ENCODE measurements at places on chromosomes 5 and 9.

DNA sequence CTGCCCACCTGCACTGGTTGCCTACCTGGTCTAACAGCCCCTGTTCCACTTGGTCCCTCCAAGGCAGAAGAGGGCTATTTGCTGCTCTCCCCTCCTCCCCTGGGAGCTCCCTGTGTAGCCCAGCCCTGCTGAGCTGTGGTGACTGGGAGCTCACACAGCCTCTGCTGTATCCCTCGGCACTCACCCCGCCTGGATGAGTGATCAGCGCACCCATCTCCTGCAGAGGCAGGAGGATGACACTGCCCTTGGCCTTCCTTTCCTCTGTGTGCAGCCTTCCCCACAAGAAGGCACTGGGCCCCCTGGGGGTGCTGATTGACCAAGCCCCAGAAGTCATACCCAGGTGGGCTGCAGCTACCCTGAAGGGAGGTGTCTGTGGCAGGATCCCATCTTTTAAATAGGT lies 134.2 kb downstream of the ADAMTS2 start:
- no peak for DNase-seq

GRCh38 chr5:34687269-34688011 lies 31.3 kb downstream of the RAI14 start:
- no peak for DNase-seq

- no peak for DNase-seq
Observed at GRCh38 chr5:143691945-143692290, 120.0 kb upstream of the HMHB1 start.

DNA sequence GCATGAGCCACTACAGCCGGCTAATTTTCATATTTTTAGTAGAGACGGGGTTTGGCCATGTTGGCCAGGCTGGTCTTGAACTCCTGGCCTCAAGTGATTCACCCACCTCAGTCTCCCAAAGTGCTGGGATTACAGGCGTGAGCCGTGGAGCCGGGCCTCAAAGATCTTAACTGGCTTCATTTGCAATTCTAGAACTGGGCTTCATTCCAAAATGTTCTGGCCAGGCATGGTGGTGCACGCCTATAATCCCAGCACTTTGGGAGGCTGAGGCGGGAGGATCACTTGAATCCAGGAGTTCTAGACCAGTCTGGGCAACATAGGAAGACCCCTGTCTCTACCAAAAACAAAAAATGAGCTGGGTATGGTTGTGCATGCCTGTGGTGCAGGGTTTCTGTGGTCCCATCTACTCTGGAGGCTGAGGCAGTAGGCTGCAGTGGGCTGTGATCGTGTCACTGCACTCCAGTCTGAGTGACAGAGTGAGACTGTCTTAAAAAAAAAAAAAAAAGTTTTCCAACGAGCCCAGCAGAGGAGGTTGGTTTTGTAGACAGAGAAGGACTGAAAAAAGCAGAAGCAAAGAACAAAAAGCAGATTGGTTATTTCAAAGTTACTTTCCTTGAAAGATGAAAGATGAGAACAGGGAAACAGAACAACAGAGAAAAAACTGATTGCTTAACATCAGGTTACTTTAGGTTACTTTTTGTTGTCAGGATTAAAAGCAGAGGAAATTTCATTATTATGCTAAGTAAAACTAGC lies 78.2 kb downstream of the ANKRD55 start:
- no peak for DNase-seq

DNA sequence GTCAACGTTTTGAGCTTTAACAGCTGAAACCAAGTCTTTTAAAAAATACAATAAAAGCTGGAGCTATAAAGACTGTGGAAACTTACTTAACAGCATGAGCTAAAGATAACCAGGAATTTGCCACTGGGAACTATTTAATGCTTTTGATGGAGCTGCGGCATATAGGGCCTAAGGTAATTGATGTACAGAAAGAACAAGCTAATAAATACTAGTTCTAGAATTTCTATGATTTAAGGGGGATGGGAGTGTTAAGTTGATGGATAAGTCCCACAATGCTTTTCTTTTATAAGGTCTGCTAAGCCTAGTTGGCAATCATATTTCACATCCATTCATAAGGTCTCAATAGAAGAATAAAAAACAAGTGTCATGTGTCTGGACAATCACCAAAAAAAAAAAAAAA lies 334.0 kb upstream of the DMAC1 start:
- DNase-seq: no peak

DNA sequence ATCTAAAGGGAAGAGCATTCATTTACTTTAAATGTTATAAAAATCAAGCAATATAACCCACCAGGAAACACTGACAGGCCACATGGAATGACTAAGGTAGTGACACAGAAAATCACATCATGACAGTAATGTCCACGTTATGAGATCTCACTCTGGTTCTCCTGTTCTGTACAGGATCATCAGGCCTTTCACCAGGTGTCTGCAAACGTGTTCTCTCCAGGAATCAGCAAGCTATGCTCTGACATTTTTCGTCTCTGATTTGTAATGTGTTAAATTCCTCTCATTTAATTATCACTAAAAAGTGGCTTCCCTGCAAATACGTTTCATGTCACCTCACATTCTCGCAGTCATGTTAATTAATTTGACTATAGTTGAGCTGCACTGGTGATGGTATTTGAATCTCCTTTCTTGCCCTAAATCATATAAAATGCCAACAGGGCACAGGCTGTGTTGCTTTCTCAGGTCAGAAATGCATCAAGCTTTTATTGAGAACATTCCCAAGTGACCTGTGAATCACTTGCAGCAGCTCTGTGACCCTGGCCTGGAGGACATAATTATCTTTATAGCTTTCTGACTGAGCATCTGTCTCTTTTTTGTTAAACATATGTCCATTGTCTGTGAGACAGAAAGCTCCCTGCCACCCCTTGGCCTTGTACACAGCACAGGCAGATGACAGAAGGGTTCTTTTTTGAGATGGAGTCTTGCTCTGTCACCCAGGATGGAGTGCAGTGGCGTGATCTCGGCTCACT lies 196.2 kb downstream of the DIRAS2 start:
- DNase-seq: no peak

- DNase-seq: peak; percentile 29
Observed at GRCh38 chr5:79133657-79134451, 22.2 kb downstream of the BHMT start.

DNA sequence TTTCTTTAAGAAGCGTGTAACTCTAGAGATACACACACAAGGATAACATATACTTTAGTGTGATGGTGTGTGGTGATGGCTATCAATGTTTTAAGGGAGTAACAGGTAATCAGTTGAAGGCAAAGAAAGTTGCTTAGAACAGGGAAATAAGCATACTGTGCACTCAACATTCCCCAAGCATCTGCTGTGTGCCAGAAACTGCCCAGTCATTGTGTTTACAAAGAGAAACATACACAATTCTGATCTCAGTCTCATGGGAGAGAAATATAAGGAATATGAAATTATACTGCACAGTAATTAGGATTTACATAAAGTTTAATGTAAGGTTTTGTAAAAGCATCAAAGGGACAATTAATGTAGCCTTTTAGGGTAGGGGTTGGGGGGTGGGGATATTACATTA lies 224.1 kb upstream of the TYRP1 start:
- no peak for DNase-seq

GRCh38 chr9:22030101-22030598 lies 21.0 kb upstream of the CDKN2B start:
- no peak for DNase-seq

DNA sequence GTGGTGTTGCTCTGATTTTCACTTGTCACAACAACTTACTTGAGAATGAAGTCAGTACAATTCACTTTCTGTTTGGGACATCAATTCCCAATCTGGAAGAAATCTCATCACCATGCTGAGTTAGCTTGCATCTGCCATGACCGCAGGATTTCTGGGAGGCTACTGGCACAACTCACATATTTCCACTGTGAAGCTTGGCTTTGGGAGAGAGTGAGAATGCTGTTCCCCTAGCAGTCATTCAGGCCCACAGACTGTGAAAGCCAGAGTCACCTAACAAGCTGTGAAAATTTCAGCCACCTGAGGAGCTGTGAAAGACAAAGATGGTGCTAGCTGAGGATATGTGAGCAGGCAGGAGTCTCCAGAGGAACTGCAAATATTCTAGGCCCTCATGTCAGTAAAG lies 365.2 kb upstream of the TUSC1 start:
- DNase-seq: no peak

GRCh38 chr5:176342766-176343458 lies 18.7 kb downstream of the KIAA1191 start:
- DNase-seq: no peak

GRCh38 chr9:82558346-82558745 lies 504.6 kb downstream of the RASEF start:
- DNase-seq: no peak

GRCh38 chr5:157571357-157571827 lies 4.2 kb downstream of the ADAM19 start:
- DNase-seq: no peak

DNA sequence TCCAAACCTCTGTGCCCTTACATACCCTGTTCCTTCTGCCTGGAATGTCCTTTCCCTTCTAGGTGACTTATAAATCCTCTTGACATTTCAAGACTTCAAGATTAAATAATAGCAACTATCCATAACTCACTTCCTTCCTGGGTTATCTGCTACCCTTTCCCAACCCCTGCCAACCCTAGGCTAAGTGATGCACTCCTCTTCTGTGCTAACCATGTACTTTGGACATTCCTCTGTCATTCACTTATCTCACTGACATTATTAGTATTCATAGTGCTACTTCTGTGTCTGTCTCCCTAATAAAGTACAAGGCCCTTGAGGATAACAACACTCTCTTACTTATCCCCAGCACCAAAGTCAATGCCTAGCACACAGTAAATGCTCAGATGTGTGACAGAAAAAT lies 307.1 kb downstream of the ENC1 start:
- DNase-seq: no peak

DNA sequence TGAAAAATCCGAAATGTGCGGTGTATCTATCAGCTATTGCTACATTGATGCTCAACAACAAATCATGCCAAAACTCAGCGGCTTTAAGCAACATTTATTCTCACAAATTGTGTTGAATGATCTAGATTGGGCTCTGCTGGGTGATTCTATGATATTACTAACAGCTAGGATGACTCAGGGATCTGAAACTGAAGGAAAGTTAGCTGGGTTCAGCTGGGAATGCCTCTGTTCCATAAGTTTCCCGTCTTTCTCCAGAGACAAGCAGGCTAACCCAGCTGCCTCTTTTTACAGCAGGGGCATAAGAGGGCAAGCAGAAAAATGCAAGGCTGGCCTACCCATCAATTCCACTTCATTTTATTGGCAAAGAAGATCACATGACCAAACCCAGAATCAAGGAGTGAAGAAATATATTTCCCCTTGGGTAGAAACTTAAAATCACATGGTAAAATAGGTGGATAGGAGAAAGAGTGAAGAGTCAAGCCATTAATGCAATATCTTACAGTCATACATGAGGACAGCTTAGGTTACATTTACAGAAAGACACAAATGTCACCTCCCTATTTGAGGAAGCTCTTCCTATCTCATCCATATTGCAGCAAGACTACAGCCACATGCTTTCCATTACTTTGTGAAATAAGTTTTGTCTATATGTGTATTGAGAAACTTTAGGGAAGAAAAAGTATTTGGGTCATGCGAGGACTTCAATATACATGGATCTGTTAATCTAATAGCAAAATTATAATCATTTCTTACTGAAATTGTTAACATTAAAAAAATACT lies 30.8 kb downstream of the IL7R start:
- no peak for DNase-seq

DNA sequence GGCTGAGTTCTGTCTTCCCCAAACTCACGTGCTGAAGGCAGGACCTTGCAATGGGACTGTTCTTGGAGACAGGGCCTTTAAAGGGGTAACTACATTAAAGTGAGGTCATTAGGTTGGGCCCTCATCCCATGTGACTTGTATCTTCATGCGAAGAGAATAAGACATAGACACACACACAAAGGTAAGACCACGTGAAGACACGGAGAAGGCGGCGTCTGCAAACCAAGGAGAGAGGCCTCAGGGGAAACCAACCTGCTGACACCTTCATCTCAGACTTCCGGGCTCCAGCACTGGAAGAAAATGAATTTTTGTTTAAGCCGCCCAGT lies 50.7 kb upstream of the KCNMB1 start:
- DNase-seq: no peak

DNA sequence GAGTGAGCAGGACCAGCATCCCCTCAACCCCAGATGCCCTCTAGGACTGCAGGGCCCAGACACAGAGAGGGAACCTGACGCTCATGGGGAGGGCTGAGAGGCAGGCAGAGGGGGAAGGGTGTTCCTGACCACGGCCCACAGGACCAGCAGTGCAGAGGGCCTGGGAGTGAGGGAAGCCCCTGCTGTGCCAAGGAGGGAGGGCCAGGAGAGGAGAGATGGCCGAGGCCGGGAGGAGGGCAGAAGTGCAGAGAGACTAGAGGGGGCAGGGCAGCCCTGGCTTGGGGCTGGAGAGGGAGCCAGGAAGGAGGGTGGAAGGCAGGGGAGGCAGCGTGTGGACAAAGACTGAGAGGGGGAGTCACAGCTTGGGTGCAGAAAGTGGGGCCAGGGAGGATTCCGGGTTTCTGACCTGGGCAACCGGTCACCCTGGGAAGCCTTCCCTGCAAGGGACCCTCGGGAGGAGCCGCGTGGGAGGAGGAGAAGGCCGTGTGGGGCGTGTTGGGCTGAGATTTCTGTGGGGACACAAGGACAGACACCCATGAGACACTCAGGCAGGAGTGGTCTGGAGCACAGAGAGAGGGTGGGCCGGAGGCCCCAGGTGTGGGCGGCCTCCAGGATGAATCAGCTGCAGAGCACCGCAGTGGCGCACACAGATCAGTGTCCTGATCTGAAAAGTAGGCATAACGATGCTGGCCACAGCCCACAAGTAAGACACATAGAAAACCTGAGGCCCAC lies 117.5 kb downstream of the ADAMTS2 start:
- DNase-seq: no peak

All from NCI-H1092 (cell line).